ENCODE measurements at places on chromosomes 6 and 20. TPM values are rescaled to one million over a fixed set of nuclear protein-coding genes. Genes with fewer than 3 reads are reported as not detected.
A peak's percentile ranks its signal among the peaks of the same experiment; 100 is the strongest.

DNA sequence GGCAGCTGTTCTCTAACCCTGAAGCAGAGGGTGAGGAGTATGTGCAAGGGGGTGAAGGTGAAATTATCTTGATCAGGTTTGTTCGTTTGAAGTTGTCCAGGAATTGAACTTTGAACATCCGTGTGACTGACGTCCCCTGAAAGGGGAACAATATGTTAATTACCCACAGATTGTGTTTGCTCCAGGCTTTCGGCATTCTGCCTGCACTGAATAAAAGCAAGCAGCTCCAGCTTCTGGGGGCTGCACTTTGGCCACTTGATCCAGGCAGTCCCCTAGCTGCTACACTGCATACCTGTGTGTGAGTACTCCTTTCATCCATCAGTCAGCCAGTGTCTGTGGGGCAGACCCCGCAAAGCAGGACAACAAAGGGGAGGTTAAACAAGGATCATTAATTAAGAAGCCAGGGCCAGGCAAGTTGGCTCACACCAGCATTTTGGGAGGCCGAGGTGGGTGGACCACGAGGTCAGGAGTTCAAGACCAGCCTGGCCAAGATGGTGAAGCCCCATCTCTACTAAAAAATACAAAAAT lies 104.8 kb upstream of the BTN3A2 start:
- no peaks in the 10 kb centered on the region for H3K36me3 ChIP-seq
- H3K27me3 ChIP-seq = no peaks in the 10 kb centered on the region
- no peak for DNase-seq
- H3K4me3 ChIP-seq = no peak overlapping the region
- H3K27ac ChIP-seq = no peak overlapping the region
- no peaks in the 10 kb centered on the region for H3K4me1 ChIP-seq

DNA sequence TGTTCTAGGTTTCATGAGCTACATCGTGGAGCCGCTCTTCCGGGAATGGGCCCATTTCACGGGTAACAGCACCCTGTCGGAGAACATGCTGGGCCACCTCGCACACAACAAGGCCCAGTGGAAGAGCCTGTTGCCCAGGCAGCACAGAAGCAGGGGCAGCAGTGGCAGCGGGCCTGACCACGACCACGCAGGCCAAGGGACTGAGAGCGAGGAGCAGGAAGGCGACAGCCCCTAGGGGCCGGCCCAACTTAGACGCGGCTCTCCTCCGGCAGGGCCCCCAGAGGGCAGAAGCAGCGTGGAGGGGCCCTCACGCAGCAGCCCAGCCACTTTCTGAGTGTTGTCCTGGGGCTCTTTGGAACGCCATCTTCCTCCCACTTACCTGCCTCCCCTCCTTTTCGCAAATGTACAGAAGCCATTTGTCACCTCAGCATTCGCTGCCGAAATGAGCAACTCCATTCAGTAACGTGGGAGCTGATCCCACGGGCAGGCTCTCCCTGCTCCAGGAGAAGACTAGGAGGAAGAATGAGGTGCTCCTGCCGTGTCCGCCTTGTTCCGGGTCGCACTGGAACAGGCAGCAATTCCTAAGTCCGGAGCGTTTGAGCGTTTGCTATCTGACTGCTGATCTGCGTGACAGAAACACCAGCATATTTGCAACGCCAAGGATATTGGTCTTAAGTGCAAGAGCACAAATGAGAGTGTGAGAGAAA lies 58.4 kb downstream of the MTFR2 start:
- no peak overlapping the region for H3K27ac ChIP-seq
- no peak for DNase-seq
- no peaks in the 10 kb centered on the region for H3K4me1 ChIP-seq
- H3K4me3 ChIP-seq = no peak overlapping the region
- no peaks in the 10 kb centered on the region for H3K27me3 ChIP-seq

- DNase-seq = no peak
- H3K4me1 ChIP-seq = no peaks in the 10 kb centered on the region
- no peaks in the 10 kb centered on the region for H3K27me3 ChIP-seq
- no peak overlapping the region for H3K4me3 ChIP-seq
Measured at GRCh38 chr20:19802492-19803158, 44.6 kb downstream of the RIN2 start.

DNA sequence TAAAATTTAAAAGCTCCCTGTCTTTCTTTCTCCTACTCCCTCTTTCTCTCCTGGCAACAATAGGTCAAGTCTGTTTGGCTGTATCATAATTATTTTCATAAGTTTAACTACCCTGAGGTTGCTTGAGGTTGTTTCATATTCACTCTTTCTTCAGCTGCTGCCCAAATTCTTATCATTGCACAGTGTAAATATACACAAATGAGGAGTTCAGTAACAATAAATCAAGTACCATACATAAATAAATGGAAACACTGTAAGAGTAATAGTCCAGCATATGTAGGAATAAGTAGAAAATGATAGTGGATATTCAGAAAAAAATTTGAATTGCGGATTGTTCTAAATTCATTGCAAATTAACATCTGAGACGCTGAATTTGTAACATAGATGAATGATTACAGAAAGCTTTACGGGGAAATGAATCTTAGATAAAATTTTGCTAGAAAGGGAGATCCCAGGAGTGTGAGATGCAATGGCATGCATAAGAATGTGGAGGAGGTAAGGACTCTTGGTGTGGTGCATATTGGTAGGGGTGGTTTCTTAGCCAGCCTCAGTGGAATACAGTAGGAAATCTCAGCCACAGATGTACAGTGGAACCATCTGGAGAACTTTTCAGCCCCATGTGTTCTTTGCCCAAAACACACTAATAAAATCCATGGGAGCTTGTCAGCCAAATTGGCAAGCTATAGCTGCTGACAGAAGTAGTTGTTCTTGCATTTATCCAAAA lies 480.7 kb downstream of the HTR1B start:
- no peak overlapping the region for H3K4me3 ChIP-seq
- no peak for DNase-seq
- H3K36me3 ChIP-seq = no peaks in the 10 kb centered on the region
- H3K27ac ChIP-seq = no peak overlapping the region

GRCh38 chr6:46781478-46782378 lies 11.5 kb upstream of the MEP1A start:
- H3K36me3 ChIP-seq = no peaks in the 10 kb centered on the region
- DNase-seq = no peak
- H3K4me1 ChIP-seq = no peaks in the 10 kb centered on the region
- no peak overlapping the region for H3K4me3 ChIP-seq
- H3K27ac ChIP-seq = no peak overlapping the region
- no peaks in the 10 kb centered on the region for H3K27me3 ChIP-seq

DNA sequence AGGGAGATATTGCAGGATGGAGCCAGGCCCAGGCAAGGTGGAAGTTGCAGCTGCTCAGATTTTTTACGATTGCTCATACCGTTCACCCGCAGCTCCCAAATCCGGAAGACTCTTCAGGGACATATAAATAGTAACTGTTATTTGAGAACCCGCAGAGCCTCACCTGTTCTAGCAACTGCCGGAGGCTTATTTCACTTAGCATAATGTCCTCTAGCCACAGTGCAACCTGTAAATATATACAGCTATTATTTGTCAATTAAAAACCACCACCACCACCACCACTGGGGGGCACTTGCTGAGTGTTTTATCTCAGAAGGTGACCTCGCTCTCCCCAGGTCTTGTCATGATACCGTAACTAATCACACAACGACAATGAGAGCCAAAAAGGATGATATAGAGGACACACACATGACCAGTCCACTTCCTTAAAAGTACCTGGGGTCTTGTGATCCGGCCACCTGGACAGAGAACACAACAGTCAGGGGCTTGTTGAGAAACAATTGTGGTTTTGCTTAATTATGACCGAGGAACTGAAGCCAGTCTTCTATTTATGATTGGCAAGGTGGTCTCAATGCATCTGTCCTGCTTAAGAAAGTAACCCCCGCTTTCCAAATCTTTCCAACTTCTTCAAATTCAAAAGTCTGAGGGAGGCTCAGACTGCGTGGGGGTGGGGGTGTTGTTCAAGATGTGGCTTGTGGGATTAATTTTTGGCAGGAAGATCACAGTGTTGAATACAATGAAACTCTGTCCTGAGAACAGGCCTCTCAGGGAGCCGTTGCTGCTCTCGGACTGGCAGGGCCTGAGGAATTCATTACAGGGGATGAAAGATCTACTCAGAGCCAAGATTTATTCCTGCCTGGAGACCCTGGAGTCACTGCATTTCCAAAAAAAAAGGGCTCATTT lies 107.7 kb upstream of the PRND start:
- peaks cover 7% of the 10 kb centered on the region for H3K4me1 ChIP-seq
- peak; percentile 79 for DNase-seq
- H3K27me3 ChIP-seq = no peaks in the 10 kb centered on the region
- H3K36me3 ChIP-seq = no peaks in the 10 kb centered on the region
- no peak overlapping the region for H3K27ac ChIP-seq

DNA sequence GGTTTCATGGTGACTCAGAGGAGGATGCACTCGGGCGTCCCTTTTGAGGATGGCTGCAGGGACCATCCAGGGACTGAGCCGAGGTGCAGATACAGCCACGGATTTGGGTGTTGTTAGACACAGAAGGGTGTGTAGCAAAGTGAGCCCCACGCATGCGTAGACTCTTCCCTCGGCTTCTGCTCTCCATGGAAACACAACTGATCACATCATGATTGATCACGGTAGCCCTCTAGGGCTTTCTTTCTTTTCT lies 606 bp upstream of the ULBP1 start:
- peaks cover 14% of the 10 kb centered on the region for H3K27me3 ChIP-seq
- peak overlapping the region; percentile 62 for H3K4me3 ChIP-seq
- peak; percentile 49 for DNase-seq
- peaks cover 29% of the 10 kb centered on the region for H3K4me1 ChIP-seq
- H3K36me3 ChIP-seq = no peaks in the 10 kb centered on the region

The SLC13A3 gene
- total RNA-seq = 0.67 TPM

The SERPINB6 gene
- 3.9 TPM for total RNA-seq
